PC-3 (cell line): ENCODE measurements at places on chromosomes 6 and 20.

DNA sequence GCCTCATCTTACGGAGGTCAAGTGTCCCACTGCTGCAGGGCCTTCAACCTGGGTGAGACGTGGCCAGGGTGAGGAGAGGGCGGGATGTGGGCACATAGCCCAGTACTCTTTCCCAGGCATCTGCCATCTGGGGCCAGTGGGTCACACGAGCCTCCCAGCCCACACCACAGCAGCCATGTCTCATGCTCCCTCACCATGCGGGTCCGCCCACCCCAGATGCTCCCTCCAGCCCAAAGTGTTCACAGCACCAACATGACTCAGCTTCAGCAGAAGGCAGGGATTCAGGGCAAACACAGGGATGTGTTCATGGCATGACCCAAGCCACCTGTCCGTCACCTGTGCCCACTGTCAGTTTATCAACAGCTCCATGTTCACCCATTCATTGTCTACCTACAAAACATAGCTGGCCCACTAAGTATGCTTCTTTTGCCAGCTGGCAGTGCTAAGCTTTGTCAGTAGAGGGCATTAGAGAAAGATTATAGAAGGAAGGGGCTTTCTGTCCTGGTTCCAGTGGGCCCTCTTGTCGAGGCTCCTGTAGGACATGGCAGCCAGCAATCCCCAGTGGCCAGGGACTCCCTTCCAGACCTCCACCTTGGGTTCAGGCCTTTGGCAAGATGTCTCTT lies 109.2 kb downstream of the FOXF2 start:
- no peak for DNase-seq

- DNase-seq, result no peak
Observed at GRCh38 chr6:123925350-123925749, 121.7 kb downstream of the NKAIN2 start.

DNA sequence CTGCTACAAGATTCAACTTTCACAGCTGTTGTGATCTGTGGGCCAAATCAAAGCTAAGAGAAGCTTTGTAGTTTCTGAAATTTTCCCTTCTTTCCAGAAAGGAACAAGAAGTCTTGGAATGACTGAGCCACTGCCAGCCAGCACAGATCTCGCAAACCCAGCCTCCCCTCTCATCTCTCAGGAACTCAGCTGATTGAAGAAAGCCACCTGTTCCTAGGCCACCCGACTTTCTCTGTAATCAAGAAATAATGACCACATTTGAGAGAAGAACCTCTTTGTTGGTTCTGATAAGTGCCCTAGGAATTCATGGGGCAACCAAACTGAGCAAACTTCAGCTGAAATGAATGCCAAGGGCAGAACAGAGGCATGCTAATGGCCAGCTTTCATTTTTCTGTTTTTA lies 61.7 kb downstream of the HDGFL1 start:
- no peak for DNase-seq

DNA sequence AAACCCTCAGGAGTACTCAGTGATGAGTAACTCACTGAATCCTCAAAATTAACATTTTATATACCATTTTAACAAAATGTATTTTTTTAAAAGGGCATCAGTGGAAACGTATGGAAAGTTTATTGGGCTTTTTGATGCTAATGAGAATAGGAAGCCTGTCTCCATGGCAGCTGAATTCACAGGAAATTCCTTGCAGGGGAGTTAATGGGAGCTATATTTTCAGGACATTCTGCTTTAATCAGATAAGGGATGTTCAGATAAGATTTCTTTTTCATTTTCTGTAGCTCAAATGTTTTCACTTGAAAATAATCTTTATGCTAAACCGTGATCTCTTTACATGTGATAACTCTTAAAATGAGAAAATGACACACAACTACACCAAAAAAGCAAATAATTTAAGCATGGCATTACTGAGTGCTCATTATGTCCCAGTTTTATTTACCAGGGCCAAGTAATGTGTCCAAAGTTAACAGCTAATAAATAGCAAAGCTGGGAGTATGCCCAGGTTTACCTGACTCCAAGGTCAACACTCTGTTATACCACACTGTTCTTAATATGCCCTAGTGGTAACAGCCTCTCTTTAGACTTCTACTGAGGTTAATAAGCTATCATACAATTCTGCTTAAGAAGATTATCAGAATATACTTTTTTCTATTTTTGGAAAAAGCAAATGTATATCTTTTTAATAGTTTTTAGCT lies 348.1 kb downstream of the GRIK2 start:
- no peak for DNase-seq

- no peak for DNase-seq
Observed at GRCh38 chr6:157538168-157538567, 157.2 kb downstream of the ZDHHC14 start.

DNA sequence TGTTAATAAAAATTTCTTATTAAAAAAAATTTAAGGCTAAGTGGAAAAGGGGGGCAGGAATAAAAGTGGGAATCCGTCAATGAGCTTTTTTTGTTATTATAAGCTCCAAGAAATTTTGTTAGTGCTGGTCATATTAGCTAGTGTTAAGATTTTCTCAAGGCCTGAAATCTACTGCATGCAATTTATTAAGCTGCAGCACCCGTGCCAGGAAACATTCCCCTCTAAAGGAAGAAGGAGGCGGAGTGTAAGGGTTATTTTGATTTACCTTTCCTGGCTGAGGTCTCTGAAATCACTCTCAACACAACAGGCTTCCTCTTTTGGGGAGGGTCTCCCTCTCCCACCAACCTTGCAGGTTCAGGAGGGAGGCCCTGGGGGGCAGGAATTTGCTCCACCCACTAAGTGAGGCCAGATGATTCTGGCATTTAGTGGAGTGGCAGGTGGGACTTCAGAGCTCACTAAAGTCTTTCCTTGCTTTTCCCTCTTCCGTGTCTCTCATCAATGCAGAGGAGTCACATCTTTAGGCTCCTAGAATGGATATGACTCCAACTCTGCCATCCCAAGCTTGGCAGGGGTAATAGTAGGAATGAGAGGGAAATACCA lies 168.8 kb downstream of the BCAS1 start:
- no peak for DNase-seq

DNA sequence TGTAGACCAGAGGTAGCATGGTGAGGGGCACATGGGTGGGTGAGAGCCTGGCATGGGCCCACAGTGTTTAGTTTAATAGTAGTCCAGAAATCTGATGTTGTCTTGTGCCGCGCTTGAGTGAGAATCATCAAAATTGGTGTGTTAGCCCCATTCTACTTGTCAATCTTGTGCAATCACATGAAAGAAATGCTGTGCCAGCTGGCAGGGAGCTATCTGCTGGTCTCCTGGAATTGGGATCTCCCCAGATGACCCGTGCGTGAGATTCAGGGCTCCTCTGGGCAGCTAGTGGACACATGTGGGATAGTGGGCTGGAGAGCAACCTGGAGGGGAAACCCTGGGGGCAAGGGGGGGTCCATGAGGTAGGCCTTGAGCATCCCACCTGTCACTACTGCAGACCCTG lies 43.5 kb upstream of the ZFP64 start:
- no peak for DNase-seq

- DNase-seq, result no peak
Observed at GRCh38 chr6:136956590-136957544, 34.8 kb downstream of the SLC35D3 start.

DNA sequence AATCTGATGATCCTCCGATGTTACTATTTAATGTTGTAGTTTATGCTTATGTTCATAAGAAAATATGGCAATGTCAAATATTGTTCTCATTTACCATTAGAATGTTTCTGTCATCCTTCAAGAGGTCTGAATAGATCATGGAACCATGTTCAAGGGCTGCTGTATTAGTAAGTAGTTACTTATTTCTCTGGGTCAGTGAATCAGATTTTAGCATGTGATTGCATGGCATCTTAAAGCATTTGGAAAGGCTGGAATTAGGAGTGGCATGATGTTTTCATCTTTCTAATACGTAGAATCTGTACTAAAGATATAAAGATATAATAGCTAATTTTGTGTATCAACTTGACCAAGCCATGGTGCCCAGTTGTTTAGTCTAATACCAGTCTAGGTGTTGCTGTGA lies 40.5 kb upstream of the NKX2-4 start:
- no peak for DNase-seq

GRCh38 chr20:58826271-58826670 lies 24.4 kb downstream of the GNAS-AS1 start:
- peak; percentile 25 for DNase-seq
